Mesenchymal stem cell (in vitro differentiated cells and primary cell): ENCODE measurements at places on chromosomes 6 and 20.
A peak's percentile ranks its signal among the peaks of the same experiment; 100 is the strongest.

DNA sequence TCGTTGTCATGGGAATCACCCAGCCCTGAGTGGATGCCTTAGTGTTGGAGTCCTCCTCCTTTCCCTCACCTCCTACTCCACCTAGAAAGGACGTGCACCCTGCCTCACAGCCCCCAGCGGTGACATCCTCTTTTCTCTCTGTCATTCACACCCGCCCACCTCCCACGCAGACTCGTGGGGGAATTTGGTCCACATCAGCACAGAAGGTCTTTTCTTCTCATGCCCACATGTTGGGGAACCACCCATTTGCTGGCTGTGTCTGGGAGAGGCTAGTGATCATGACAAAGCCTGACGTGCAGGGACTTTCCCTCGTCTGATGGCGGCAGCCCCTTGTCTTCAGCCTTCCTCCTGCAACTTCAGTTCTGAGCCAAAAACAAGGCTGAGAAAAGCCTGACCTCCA, 96.0 kb upstream of the CNKSR3 start:
- no peak overlapping the region for H3K27ac ChIP-seq
- H3K36me3 ChIP-seq: no peaks in the 10 kb centered on the region
- peaks cover 1% of the 10 kb centered on the region for H3K4me1 ChIP-seq

GRCh38 chr6:119158057-119158848, 79.8 kb upstream of the FAM184A start:
- no peak overlapping the region for H3K27ac ChIP-seq
- DNase-seq: peak; percentile 41
- no peaks in the 10 kb centered on the region for H3K27me3 ChIP-seq
- no peaks in the 10 kb centered on the region for H3K36me3 ChIP-seq

DNA sequence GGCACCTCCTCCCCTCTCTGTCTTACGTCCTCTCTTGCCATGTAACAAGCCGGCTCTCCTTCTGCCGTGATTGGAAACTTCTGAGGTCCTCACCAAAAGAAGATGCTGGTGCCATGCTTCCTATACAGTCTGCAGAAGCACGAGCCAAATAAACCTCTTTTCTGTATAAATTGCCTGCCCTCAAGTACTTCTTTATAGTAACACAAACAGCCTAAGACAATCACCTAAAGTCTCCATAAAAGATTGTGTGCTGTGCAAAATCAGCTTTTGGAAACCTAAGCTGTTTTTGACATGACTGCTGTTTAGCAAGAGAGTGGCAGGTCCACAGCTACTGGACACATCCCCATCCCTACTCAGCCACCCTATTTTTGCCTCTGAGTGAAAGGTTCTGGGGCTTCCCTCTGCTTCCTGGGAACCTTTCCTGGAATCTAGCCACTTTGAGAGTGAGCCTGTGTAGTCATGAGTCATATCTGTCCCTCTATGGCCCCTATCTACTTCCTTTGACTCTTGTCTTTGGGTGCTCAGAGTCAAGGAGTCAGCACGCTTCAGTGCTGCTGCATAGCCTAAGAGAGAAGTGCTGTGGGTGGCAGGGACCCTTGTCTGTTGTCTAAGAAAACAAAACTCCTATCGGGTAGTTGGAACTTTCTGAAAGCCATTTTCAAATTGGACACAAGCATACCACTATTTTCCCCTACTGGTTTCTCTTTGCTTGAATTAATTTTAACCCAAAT, 110.0 kb downstream of the PPP1R14C start:
- H3K27me3 ChIP-seq: peaks cover 8% of the 10 kb centered on the region
- H3K4me1 ChIP-seq: peaks cover 5% of the 10 kb centered on the region
- no peak for DNase-seq
- no peak overlapping the region for H3K27ac ChIP-seq

DNA sequence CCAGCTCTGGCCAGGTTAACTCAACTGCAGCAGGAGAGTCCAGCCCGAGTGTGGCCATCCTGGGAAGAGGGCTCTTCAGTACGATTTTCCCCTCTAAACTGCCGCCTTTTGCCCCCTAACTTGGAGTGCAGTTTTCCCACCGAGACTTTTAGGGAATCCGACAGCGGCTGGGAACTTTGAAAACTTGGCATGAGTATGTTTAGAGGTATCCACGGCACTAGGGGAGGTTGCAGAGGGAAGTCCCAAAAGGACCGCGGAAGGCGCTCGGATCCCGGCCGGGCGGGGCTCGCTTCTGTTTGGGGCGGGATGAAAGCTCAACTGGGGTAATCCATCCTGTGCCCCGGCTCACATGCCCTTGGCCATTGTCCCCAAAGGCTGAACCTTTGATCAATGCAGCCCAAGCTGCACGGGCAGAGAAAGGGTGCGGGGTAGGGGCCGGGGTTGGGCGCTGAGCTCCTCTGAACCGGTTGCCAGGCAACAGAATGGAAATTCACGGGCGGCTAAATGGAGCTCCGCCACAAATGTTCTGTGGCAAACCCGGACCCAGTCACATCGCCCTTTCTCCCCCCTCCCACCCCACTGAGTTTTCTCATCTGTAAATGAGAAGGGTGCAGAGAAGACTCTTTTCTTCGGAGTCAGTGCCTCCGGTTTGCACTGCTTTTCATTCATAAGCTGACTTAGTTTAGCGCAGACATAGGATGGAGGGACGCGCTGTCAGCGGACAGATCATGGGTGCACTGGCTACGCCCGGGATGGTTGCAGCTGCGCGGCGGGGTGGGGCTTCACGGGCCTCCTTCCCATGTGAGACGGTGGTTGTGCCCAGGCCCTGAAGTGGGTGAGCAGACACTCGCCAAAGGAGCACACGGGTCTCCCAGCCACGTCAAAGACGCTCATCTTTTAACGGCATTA, 2.3 kb downstream of the BMP6 start:
- peak overlapping the region; percentile 22 for H3K4me3 ChIP-seq
- DNase-seq: peak; percentile 46
- no peaks in the 10 kb centered on the region for H3K36me3 ChIP-seq
- no peak overlapping the region for H3K27ac ChIP-seq
- peaks cover 25% of the 10 kb centered on the region for H3K4me1 ChIP-seq

DNA sequence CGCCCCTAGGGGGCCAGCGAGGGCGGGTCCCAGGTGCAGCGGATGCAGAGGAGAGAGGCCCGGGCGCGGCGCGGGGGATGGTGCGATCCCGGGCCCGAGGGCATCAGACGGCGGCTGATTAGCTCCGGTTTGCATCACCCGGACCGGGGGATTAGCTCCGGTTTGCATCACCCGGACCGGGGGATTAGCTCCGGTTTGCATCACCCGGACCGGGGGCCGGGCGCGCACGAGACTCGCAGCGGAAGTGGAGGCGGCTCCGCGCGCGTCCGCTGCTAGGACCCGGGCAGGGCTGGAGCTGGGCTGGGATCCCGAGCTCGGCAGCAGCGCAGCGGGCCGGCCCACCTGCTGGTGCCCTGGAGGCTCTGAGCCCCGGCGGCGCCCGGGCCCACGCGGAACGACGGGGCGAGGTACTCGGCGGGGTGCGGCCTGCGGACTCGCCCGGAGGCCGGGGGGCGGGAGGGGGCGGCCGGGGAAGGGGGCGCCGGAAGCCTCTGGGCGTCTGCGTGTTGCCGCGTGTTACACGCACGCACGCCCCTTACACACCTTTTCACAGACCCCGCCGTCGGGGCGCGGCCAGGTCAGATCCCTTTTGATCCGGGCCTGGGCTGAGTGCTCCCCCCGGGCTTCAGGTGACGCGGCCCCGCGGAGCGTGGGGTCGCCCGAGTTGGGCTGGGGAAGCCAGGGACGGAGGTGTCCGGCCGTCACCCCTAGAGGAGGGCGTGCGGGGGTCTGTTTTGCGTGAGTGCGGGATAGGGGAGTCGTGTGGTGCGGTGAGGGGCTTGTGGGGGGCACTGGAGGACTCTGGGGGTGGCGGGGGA, 412 bp downstream of the TRIB3 start:
- DNase-seq: peak; percentile 73
- H3K36me3 ChIP-seq: no peaks in the 10 kb centered on the region
- peak overlapping the region; percentile 71 for H3K4me3 ChIP-seq

DNA sequence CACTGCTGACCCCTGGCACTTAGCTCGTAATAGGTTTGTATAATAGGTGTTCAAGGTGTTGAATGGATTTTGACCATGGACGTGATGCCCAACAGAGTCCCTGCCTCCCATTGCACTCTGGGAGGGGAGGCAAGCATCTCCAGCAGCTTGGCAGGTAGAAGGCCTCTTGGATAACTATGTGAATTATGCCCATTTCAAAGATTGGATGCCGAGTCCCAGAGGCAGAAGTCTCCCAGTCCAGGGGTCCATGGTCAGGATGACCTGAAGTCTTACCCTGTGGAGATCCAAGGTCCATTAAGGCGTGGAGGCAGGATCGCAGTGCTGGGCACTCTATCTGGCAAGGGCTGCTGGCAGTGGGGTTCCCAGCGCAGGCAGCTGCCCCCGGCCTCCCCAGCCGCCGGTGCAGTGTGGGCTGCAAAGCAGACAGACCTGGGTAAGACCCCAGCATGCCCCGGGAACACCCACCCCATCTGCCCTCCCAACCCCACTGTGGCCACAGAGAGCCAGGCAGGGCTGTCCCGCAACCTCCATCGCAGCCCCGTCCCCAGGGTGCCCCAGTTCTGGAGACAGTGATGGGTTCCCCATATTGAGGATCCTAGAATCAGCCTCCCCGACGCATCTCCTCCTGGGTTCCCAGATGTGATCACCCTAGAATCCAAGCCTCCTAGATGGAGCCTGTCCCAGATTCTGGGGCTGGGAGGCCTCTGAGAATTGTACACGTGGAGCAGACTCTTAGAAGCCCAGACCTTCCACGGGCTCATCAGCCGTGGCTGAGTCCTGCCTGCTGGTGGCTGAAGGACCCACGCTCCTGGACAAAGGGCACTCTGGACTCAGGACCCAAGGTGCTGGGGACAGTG, 44.6 kb downstream of the APCDD1L start:
- H3K27me3 ChIP-seq: peaks cover 3% of the 10 kb centered on the region
- H3K36me3 ChIP-seq: peaks cover 3% of the 10 kb centered on the region
- no peaks in the 10 kb centered on the region for H3K4me1 ChIP-seq
- H3K27ac ChIP-seq: no peak overlapping the region

DNA sequence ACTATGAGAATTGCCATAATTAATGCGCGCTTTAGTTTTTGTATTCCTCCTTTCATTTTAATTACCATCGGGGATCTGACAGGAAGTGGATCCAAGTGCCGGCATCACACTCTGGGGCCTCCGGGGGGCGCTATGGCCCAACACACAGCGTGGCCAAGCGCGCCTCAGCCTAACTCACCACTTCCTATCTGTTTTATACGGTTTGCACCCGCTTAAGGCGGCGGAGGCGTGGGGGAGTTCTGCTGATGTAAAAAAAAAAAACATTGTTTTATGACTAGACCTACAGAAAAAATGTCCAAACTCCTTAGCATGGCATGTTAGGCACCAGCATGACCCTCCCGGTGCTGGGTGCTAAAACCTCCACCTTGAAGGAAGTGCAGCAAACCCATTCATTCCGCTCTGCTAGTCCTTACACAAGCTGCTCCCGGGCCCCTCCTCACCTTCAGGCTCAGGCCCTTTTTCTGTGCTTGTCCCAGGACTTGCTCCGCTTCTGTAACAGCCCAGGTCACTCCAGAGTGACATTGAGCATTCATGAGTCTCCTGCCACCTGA, 4.5 kb upstream of the EBF4 start:
- peaks cover 5% of the 10 kb centered on the region for H3K4me1 ChIP-seq
- H3K36me3 ChIP-seq: no peaks in the 10 kb centered on the region
- DNase-seq: peak; percentile 36
- no peak overlapping the region for H3K27ac ChIP-seq
- peaks cover 74% of the 10 kb centered on the region for H3K27me3 ChIP-seq

DNA sequence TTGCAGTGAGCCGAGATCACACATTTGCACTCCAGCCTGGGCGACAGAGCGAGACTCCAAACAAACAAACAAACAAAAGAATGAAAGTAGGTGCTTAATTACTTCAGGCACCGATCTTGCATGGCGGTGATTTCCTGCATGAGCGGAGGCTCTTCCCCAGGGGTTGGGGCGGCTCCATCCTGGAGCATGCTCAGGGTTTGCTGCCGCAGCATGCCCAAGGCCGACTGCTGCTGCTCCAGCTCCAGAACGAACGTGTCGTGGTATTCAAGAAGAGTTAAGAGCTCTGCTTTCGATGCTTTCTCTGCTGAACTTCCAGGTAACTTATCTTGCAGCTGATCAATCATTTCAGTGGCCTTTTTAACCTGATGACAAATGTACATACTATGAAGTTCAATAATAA, 313.8 kb downstream of the SYNE1 start:
- H3K27ac ChIP-seq: no peak overlapping the region
- no peak for DNase-seq
- no peak overlapping the region for H3K4me3 ChIP-seq
- no peaks in the 10 kb centered on the region for H3K27me3 ChIP-seq
- no peaks in the 10 kb centered on the region for H3K4me1 ChIP-seq
